ENCODE measurements at places on chromosomes 4 and X.
A peak's percentile ranks its signal among the peaks of the same experiment; 100 is the strongest.

GRCh38 chrX:29617276-29617675, 598.1 kb upstream of the MAGEB2 start:
- no peak for DNase-seq

DNA sequence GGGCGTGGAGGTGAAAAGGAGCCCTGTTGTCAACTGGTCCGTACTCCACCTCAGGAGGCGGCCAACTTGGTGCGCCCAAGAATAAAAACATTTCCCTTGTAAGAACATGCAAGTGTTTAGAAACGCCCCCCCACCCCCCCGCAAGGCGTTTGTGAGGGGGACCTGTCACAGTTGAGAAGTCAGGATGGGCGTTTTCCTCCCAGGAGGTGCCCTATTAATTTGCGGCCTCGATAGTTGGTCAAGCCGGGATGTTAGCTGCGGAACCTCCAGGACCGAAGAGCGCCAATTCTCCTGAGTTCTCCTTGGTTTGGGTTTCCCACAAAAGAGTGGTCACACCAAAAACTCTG, 651 bp upstream of the SAP30 start:
- peak; percentile 61 for DNase-seq

GRCh38 chr4:14856934-14857235, 145.4 kb upstream of the CPEB2 start:
- DNase-seq: no peak

DNA sequence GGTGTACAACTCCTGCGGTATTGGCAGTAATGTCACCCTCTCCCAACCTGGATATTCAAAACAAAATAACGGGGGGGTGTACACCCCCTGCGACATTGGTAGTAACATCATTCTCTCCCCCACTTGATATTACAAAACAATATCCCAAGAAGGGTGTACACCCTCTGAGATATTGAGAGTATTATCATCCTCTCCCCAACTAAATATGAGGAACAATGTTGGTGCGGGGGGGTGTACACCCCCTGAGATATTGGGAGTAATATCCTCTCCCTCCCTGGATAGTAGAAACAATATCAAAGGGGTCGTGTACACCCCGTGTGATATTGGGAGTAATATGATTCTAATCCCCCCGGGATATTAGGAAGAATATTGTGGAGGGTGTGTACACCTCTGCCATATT, 71.4 kb upstream of the ADGRA3 start:
- no peak for DNase-seq

GRCh38 chrX:13109817-13110216, 65.4 kb upstream of the FAM9C start:
- no peak for DNase-seq

GRCh38 chrX:44253575-44253942, 89.9 kb downstream of the EFHC2 start:
- DNase-seq: no peak

DNA sequence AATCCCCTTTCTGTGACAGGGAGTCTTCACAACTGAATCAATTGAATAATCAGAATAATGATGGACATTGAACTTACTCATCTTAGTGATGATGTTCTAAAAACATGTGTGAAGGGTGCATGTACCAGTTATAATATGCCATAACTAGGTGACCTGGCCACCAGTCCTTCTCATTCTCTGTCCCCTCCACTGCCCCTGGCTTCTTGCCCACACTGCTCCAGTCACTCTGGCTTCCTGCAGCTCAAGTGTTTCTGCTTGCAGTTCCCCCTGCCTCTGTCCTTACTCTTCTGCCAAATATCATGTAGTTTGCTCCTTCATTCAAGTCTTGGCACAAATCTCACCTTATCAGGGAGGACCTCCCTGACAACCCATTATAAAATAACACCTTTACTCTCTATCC, 168.1 kb upstream of the SLC7A11 start:
- no peak for DNase-seq

DNA sequence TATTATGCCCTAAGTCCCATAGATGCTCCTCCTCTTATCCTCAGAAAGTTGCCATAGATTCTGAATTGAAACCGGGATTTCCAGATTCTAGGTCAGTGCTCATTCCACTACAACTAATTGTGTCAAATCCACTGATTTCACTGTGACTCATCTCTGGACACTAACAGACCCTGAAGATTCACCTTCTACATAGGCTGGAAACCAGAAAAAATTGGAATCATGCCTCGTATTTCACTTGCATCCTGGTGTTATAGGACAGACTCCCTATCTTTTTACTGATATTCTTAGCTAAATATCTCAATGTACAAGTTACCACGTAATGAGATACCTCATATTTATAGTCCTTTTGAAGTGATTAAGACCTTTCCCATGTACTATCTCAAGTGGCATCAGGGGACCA, 36.7 kb downstream of the CLNK start:
- no peak for DNase-seq

DNA sequence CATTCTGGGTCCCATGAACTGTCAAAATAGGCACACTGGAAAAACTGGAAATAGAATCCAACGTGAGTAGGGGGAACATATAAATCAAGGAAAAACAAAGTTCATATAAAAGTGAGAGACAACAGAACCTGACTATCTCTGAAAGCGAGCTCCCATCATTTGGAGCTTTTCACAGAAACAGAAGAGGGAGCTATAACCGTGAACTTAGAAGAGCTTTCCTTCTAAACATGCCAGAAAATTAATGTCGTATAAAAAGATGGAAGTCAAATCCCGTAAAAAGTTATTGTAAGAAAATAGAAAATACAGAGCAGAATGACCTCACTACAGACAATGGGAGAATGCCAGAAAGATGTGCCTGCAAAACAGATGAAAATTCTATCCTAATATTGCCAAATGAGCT, 23.9 kb upstream of the HSD17B10 start:
- no peak for DNase-seq

DNA sequence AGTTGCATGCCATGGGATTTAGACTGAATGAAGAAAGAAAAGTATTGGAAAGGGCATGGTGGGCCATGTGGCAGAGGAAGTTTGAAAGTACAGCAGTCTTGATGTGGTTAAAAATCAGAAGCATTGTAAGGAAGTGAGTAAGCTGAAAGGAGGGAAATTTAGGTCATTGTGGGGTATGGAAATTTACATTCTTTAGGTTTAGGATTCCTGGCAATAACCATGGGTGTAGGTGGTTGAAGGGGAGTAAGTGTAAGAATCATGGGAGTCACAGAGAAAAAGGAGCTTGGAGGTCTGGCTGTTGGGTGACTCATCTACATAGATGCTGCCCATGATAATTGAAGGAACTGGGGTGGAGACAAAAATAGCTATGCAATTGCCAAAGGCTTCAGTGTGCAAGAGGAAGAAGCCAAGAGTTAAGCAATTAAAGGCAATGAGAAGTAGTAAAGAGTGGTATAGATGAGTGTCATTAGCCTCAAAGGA, 243.8 kb upstream of the LDB2 start:
- DNase-seq: no peak

- DNase-seq: no peak
Observed at GRCh38 chrX:133660281-133660680, 245.0 kb upstream of the GPC4 start.

- no peak for DNase-seq
Observed at GRCh38 chr4:79906303-79906702, 166.7 kb downstream of the ANTXR2 start.

- DNase-seq: no peak
Observed at GRCh38 chr4:119707336-119707735, 78.7 kb upstream of the PDE5A start.

GRCh38 chrX:104324461-104325212, 69.9 kb upstream of the ESX1 start:
- DNase-seq: no peak

DNA sequence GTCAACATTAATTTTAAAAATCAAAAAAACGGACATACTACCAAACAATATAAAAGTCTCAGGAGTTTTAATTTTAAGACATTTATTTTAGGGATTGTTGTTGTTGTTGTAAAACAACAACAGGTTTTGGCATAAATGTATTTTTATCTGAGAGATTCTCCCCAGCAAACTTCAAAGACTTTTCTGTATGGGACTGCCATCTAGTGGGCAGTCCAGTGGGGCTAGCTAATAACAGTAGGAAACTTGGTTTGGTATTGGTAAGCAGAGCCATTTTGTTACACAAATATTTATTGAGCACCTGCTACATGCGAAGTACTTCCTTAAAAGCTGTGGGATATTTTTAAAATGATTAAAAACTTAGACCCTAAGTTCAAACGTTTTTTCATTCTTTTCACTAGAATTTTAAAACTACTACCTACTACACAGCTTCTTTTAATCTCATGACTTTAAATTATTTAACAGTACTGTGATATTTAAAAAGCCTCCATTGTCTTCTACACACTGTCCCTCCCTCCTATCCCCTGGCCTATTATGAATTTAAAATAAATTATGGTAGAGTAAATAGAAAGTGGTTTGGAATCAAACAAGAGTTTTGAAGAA, 1028.4 kb upstream of the INTU start:
- DNase-seq: no peak

DNA sequence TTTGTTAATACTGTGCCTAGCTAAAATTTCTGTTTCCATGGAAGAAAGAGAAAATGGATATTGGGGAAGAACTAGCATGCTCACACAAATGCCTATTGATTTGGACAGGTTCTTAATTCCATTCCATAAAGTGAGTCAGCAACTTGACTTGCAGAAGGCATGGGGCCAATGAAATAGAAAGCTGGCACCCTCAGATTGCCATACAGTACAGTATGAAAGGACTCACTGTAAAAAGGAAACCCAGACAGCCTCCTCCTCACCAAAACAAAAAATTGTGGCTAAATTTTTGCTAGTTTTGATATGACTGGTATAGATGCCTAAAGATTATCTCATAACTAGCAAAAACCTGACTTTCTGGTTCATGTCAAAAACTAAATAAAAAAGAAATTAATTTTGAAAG, 11.2 kb upstream of the TAB3 start:
- DNase-seq: no peak

- no peak for DNase-seq
Observed at GRCh38 chr4:166458756-166459155, 585.7 kb downstream of the TLL1 start.

GRCh38 chr4:78218260-78218659, 161.1 kb downstream of the FRAS1 start:
- DNase-seq: no peak

All from effector memory CD4-positive, alpha-beta T cell (primary cell).